OCI-LY7 (cell line): ENCODE measurements at places on chromosomes 1 and 21.

DNA sequence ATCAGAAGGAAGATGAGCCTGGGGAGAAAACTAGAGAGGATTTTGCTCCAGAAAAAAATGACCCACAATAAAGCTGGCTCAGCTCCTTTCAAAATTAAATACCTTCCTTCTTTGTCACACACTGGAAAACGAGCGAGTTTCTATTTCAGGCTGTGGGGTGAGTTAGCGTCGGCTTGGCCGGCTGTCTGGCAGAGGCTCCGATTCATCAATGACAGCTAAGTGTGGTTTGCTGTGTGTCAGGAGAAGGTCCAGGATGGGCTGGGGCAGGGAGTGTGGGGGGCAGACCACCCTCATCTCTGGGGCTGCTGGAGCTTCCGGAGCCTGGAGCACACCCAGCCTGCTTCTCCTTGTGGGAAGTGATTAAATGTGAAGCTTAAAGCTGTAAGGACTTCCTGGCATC is 120.2 kb downstream of the ETS2 start:
- no peak for DNase-seq

GRCh38 chr1:203765029-203765837 is at the start of gene LAX1:
TSS of gene LAX1 (plus strand) at chr1:203765183. CDS start at chr1:203765566, 383 bp downstream.
- peak; percentile 95 for DNase-seq

- DNase-seq, result no peak
Observed at GRCh38 chr1:198764748-198765147, 125.9 kb downstream of the PTPRC start.

GRCh38 chr1:233327651-233328141 is at the start of gene MAP3K21:
TSS of gene MAP3K21 (plus strand) at chr1:233327724. CDS start at chr1:233328029, 305 bp downstream.
- no peak for DNase-seq

- DNase-seq, result peak; percentile 30
Observed at GRCh38 chr21:43317959-43318358, 109.0 kb downstream of the SIK1 start.

DNA sequence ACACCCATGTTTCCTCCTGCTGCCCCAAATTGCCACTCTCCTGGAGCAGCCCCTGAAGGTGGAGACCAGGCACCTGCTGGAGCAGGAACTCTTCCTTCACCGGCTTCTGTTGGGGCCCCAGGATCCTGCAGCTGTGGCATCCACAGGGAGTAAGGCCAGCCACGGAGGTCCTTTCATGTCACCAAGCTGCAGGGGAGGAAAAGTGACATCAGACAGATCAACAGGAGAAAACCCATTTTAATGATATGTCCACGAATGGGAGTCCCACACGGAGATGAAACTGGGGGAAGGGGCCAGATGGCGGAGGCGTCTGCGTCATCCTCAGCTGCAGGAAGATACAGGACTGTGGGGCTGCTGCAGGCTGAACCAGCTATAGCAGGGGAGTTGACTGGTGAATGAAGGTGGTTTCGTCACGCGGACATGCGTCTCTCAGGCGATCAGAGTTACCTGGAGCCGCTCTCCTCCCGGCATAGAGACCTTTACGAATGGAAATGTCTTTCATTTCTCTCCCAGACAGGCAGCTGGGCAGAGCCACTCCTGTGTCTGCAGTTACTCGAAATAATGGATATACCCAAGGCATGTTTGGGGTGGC is 9.9 kb downstream of the TP73 start:
- no peak for DNase-seq

DNA sequence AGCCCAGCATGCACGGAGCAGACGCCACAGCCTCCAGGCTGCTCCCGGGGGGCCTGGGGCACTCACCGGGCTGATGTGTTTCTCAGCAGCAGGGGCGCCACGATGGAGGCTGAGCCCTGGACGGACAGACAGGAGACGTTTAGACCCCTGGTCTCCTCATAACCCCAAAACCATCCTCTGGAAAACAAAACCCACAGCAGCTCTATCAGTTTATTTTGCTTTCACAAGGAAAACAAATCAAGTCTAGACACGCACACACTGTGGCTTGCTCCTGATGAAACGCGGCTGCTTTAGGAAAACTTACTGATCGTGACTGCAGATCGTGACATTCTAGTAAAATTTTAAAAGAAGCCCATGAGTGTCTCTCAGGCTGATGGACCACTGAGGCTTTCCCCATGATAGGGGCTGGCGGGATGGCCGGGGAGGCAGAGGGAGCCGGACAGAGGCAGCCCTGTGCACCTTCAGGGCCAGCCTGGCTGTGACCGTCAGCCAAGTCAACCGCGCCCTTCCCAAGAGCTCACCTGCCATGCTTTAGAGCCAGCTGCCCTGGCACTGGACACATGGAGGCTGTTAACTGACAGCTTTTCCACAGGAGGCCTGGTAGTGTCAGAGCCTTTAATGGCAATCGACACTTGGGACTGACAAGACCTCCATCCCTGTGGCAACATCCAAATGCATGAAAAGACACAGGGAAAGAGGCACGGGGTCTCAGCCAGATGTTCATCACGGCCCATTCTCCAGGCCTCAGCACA is 5.2 kb downstream of the POFUT2 start:
- DNase-seq, result no peak

DNA sequence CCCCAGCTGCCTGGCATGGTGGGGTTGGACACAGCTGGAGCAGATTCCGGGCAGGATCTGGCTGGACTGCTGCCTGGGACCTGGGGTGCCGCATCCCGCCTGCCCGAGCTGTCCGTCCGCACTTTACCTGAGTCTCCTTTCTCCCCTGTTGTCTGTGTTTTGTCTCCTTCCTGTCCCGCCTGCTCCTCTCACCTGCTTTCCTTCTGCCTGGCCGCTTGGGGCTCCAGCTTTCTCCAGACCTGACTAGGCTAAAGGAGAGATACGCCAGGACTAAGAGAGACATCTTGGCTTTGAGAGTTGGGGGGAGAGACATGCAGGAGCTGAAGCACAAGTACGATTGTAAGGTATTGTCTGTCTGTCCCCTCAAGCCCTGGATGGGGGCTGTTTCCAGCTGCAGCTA is 73.3 kb downstream of the ARHGEF10L start:
- no peak for DNase-seq
